ENCODE measurements at places on chromosomes 11 and 22.

GRCh38 chr11:2367266-2368160 is 9.6 kb upstream of the CD81 start:
- DNase-seq: no peak

GRCh38 chr22:30649430-30650007 is 13.9 kb downstream of the SLC35E4 start:
- no peak for DNase-seq

DNA sequence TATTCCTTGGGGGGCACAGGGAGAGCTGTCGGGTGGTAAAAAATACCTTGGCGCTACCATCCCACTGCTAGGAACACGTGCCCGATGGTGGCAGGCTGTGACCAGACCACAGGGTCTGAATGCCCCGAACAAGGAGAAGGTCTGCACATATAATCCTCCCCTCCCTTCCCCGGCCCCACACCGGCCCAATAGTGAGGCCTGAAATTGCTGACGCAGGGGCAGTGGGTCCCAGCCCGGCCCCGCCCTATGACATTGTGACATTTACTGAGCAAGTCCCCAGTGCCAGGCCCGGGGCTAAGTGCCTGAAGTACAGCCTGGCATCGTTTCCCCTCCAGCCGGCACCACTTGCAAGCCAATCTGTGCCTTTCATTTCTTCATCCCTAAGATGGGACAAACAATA is 19.5 kb downstream of the MN1 start:
- DNase-seq: no peak

GRCh38 chr11:60918251-60918938 is 4.4 kb downstream of the TMEM109 start:
- DNase-seq: no peak

GRCh38 chr11:38530226-38530625 is 1932.2 kb upstream of the RAG2 start:
- no peak for DNase-seq

GRCh38 chr11:75588051-75588481 is 26.0 kb downstream of the SERPINH1 start:
- DNase-seq: no peak

DNA sequence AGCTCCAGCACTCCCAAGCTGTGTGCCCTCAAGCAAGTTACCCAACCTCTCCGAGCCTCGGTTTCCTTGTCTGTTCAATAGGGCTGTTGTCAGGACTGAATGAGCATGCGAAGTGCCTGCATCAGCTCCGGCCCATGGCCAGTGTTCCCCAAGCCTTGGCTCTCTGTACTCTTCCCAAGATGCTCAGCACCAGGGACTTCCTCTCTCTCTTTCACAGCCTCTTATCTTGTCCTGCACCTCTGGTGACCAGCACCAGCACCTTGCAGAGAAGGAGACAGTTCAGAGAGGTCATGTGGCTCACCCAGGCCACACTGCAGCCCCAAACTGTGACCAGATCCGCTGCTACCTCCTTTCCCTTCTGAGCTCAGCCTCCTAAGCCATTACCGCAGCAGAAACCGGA is 120.3 kb upstream of the ANO1 start:
- no peak for DNase-seq

DNA sequence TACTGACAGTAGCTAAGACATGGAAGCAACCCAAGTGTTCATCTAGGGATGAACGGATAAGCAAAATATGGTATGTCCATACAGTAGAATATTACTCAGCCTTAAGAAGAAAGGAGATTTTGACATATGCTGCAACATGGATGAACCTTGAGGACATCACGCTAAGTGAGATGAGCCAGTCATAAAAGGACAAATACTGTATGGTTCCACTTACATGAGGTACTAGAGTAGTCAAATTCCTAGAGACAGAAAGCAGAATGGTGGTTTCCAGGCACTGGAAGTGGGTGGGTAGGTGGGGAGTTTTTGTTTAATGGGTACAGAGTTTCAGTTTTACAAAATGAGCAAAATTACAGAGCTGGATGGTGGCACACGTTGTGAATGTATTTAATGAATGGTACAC is 18.1 kb downstream of the CHST1 start:
- DNase-seq: no peak

DNA sequence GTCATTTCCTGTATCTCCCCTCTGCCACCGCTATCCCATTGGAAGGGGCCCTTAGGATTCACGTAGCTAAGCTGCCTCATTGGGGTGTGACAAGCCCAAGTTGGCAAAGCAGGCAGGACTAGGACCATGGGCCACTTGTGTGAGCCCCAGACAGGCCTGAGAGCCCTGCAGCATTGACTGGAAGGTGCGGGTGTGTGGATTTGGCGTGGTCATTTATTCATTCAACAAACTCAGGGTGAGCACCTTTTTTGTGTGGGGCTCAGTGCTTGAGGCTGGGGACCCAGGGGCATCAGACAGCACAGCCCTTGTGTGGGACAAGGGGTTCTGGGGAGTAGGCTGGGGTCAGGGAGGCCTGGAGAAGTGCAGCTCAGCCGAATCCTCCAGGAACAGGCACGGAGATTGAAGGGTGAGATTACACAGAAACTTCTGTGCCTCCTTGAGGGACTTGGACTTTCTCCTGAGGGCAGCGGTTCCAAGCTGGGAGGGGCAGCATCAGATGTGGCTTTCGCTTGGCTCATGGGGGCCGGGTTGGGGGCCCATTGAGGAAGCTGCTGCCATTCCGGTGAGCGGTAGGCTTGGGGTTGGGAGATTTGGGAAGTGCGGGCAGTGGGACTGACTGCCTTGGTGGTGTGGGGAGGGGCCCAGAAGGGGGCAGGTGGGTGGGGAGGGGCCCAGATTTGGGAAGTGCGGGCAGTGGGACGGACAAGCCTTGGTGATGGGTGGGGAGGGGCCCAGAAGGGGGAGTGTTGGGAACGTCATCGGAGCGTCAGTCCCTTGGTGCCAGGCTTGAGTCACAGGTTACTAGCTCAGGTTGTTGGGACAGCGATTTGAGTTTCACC is 11.9 kb downstream of the MGAT3 start:
- peak; percentile 66 for DNase-seq

DNA sequence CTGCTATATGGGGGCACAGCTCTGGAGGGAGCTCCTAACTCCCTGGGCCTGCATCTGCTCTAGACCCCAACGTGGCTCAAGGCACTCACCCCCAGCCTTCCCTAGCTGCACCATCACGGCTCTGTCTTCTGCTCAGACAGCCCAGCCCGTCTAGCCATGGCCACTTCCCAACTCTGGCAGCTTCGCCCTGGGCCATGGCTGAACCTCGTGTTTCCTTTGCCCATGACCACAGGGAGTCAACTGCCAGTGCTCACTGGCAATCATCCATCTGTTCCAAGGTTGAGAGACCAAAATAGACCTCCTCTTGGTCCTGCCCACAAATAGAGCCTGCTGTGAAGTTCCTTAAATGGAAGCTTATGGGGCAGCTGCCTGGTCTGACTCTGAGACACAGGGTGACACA is 5.4 kb downstream of the LMO1 start:
- no peak for DNase-seq

DNA sequence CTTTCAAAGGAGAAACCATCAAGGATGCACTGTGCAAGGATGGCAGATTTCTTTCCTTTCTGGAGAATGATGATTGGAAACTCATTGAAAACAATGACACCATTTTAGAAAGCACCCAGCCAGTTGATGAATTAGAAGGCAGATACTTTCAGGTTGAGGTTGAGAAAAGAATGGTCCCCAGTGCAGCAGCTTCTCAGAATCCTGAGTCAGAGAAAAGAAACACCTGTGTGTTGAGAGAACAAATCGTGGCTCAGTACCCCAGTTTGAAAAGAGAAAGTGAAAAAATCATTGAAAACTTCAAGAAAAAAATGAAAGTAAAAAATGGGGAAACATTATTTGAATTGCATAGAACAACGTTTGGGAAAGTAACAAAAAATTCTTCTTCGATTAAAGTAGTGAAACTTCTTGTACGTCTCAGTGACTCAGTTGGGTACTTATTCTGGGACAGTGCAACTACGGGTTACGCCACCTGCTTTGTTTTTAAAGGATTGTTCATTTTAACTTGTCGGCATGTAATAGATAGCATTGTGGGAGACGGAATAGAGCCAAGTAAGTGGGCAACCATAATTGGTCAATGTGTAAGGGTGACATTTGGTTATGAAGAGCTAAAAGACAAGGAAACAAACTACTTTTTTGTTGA is 9.8 kb downstream of the FAM111A start:
- no peak for DNase-seq

GRCh38 chr22:39039306-39040126 is 1.1 kb upstream of the APOBEC3F start:
- no peak for DNase-seq

- DNase-seq: no peak
These were observed 72.9 kb downstream of the APIP start for GRCh38 chr11:34843271-34843670.

DNA sequence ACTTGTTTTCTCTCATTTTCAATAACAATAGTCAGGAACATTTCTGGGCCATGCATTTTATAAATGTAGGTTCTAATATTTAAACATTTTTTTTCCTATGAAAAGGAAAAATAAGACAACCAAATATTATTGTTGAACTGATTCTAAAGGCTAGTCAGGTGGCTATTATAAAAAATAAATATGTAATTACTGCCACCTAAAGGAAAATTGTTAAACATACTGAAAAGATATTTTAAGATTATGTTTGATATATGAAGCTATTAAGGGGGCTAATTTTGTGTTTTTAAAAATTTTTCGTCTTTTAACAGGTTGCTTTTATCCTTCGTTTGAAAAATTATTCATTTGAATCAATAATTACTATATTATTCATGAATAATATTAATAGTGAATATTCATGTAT is 62.2 kb upstream of the FDX1 start:
- DNase-seq: peak; percentile 52

GRCh38 chr11:104522650-104523049 is 358.7 kb upstream of the PDGFD start:
- no peak for DNase-seq

DNA sequence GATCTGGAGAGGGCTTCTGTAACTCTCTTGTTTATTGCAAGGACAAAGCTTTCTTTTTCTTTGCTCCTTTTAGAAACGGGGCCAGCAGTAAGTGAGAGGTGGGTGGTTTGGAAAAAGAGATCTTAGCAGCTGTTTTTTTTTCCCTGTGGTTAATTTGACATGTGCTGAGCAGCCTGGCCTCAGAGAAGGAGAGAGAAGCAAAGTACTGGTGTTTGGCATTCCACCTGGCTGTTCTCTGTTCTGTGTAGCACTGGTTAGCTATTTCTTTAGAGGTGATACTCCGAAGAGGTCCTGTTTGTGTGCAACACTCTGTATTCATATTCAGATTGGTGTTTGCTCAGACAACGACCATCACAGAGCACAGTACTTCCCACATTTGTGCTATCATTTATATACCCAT is 80.8 kb upstream of the SORL1-AS1 start:
- peak; percentile 39 for DNase-seq

GRCh38 chr11:107040433-107041087 is 22.3 kb upstream of the GUCY1A2 start:
- no peak for DNase-seq

GRCh38 chr11:77026221-77026620 is 8.0 kb upstream of the B3GNT6 start:
- DNase-seq: peak; percentile 7

DNA sequence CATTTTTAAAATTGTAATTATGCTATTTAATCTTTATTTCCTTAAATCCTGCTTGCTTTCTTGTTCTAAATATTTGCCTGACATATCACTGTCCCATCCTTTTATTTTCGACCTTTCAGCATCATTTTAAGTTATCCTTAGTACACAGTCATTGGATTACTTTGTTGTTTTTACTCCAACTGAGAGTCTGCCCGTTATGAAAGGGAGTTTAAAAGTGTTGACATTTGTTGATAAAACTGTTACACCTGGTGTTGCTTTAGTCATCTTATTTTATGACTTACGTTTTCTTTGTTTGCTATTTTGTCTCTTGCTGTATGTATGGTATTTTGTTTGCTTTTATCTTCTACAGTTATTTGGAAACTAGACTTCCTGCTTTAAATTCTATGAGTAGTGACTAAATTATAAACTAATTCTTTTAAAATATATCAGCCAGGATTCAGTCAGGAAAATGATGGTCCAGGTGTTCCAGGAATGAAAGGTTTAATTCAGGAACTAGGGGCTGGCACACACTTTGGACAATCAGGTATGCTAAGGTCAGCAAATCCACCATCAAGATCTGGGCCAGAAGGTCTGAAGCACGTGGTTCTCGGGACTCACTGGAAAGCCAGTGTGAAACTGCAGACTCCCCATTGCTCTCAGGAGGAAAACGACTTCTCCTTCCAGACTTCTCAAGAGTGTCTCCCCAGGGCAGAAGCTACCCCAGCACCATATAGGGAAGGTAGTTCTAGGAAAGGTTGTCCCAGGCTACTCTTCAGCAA is 86.0 kb downstream of the RASSF10 start:
- no peak for DNase-seq

DNA sequence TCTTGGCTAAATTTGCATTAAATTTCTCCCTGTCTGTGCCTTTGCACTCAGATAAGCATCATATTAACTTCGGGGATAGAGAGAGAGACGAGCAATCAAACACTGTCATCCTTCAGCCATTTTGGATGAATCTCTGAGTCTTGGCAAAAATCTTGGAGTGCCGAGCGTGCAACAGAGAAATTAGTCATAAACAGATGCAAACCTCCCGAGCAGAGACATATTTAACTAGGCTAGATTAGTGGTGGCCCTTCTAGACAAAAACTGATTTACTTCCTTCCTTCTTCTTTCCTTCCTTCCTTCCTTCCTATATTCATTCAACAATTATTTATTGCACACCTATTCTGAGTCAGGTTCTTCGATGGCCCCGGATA is 114.4 kb upstream of the BLID start:
- no peak for DNase-seq

- no peak for DNase-seq
These were observed 30.1 kb downstream of the SYT9 start for GRCh38 chr11:7281809-7282208.

- DNase-seq: peak; percentile 77
These were observed 11.0 kb upstream of the TSSC4 start for GRCh38 chr11:2389377-2390026.

DNA sequence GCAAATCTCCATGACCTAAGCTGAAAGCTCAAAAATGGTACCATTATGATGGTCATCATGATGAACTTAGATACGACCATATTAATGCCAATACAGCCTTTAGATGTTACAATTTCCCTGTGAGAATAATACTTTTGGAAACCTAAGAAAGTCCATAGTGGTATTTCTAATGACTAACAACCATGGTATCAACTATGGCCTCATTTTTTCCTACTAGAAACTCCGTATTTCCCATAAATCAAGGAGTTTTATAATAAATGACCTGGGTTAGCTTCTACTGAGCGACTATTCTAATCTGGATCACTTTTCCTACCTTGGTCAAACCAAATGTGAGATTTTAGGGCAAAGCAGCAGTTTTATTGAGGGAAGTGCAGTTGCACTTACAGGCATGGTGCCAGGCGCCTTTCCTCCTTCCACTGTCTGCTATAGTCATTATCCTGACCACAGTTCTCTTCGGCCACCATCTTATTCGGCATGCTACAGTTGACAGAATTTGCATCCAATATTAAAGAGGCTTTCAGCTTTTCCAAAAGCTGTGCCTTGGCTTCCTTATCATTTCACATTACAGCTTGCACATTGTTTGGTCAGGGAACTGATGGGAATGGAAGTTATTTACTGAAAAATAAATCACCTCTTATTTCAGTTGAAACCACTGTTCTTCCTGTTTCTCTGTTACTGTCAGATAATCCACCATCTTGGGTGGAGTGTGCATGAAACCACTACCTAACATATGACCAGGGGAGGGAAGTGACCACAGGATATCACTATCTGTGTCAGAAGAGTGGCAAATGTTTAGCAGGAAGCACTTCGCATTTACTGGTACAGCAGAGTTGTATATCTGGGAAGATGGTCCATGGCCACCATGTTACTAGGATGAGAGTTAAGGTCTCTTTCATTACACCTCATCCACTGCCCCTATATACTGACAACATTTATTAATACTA is 74.5 kb upstream of the PICALM start:
- no peak for DNase-seq

GRCh38 chr11:70505761-70506657 is 107.7 kb downstream of the CTTN start:
- no peak for DNase-seq
